ENCODE measurements at places on chromosomes 12 and 14.

DNA sequence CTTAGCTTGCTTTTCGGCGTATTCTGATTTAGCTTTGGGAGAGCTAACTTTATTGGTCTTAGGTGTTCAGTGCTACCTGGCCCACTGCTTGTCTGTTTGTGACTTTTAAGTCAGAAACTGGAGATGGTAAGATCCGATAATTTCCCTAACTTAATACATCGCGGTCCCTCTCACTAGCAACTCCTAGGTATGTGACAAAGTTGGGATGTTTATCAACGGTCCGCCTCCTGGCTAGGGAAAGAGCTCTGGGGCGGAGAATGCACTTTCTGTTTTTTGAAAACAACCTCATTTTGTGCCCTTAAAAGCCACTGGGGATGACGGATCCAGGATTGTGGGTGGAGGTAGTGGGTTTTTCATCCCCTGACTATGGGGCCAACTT lies 1.2 kb downstream of the CDKN1B start:
- DNase-seq = peak; percentile 67

- no peak for DNase-seq
Measured at GRCh38 chr12:120065472-120065871, 51.1 kb downstream of the RAB35 start.

DNA sequence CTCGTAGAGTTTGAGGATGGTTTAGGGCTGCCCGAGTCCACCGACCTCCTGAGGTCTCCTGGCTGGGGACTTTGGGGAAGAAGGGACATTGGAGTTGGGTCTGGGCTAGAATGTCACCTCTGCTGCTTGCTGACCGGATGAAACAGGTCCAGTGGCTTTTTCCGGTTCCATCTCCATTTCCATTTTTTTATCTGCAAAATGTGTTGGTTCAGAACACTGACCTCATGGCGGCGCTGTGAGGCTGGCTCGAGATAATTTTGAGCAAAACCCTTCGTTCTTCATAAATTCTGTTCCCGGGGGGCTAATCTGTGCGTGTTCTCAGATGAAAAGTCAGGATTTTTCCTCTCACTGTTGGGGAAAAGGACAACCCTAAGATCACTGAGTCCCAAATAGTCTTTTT lies 11.7 kb upstream of the MYL2 start:
- DNase-seq = no peak

- DNase-seq = no peak
Measured at GRCh38 chr12:94563286-94563685, 87.1 kb downstream of the TMCC3 start.

- no peak for DNase-seq
Measured at GRCh38 chr14:22882529-22883172, 371 bp upstream of the REM2 start.

DNA sequence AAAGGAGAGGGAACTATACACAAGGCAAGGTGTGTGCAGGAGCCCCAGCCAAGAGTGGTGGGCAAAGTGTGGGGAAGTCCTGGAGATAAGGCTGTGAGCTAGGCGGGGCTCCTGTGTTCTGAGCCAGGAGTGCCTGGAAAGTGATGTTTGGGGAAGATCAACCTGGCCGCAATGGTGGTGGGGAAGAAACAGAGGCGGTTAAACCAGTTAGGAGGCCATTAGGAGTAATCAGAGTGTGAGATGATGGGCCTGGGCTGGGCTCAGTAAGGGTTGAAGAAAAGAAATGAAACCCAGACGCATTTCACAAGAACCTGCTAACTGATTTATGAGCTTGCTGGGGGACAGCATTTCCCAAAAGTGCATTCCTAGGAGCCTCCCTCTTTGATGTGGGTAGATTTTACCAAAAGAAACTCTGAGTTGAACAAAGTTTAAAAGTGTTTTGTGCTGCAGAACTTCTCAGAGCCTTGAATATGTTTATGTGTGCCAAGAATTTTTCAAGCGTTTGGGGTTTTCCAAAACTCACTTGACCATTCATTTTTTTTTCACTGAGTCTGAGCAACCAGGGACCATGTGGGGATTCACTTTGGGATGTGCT lies 34.2 kb upstream of the LRP1-AS start:
- no peak for DNase-seq

DNA sequence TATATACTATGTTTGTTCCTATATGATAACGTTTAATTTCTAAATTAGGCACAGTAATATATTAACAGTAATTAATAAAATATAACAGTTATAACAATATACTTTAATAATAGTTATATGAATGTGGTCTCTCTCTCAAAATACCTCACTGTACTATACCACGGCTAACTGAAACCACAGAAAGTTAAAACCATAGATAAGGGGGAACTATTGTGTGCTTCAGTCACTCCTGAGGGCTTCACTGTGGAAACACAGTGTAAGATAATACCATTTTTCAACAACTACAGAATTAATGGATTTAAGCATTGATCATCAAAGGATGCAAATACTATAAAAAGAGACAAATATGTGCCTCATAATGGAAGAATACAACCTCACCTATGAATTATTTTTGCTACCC lies 266.4 kb upstream of the RGS6 start:
- no peak for DNase-seq

DNA sequence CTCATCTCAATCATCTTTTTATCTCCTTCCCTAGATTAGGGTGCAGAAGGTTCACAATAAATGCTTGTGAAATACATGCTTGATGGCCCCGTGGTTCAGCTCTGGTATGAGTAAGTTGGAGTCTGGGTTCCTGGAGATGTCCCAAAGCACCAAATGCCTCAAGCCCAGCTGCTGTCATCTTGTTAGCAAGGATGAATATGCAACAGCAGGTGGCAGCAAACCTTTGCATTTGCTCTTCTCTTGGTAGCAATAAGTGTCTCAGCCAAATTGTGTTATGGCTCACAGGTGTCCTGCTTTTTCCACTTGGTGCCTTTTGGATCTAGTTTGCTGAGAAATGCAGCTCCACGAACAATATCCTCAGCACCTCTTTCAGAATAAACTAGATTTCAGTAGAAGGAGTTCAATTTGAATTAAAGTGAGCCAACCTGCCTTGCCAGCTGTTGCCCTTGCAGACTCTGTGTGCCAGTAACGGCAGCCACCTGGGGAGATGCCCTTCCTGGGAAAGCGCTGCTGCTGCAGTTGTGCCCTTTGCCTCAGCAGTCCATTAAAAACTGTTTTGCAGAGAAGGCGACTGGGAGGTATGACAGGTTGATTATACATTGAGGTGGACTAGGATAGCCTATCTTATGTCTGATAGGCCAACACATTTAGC lies 417.3 kb downstream of the SNAPC1 start:
- DNase-seq = no peak
